Mesothelial cell of epicardium (in vitro differentiated cells): ENCODE measurements at places on chromosomes 13 and 19.

DNA sequence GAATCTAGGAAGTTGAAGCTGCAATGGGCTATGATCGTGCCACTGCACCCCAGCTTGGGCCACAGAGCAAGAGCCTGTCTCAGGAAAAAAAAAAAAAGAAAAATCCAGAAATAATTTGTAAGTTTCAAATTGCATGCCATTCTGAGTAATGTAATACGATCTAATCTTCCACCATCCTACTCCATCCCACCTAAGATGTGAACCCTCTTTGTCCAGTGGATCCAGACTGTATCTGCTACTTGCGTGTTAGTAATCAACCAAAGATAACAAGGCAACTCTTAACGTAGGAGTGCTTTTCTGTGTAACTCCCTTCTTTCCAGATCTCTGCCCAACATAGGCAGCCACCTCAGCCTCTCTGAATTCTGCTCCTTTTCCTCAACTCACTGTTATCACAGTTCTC lies 24.3 kb downstream of the RFC3 start:
- no peak for DNase-seq

DNA sequence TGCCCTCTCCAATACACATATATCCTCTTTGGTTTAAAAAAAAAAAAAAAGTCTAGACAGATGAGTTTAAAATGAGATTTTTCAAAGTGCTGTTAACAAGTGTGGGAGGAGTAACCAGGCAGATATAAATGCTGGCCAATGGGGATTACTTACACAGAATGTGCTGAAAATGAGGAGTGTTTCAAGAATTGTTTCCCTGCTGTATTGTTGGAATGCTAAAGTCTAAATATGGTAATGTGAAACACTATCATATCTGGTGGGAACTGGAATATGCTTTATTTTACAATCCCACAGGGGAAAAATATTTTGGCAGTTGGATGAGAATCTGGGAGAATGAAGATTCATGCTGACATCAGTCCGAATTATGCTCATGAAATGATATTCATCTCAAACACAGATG lies 250.7 kb downstream of the DCT start:
- DNase-seq: no peak

GRCh38 chr13:43800828-43801227 lies 14.1 kb upstream of the ENOX1 start:
- no peak for DNase-seq

GRCh38 chr13:79258489-79258888 lies 147.6 kb downstream of the RBM26 start:
- no peak for DNase-seq

DNA sequence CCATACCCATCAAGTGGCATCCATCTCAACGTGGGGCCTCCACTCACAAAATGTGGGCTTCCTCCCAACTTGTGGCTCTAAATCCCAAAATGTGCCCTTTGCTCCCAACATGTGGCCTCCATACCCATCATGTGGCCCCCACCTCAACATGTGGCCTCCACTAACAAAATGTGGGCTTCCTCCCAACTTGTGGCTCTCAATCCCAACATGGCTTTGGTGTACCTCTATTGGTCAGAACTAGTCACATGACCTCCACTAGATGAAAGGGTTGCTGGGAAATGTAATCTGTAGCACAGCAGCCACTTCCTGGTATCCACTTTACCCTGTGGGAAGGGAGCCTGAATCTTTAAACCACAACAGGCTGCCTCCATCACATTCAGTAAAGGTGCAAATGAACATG lies 10.1 kb upstream of the ACER1 start:
- no peak for DNase-seq

- no peak for DNase-seq
Measured at GRCh38 chr13:30806784-30807183, 71.4 kb downstream of the ALOX5AP start.

DNA sequence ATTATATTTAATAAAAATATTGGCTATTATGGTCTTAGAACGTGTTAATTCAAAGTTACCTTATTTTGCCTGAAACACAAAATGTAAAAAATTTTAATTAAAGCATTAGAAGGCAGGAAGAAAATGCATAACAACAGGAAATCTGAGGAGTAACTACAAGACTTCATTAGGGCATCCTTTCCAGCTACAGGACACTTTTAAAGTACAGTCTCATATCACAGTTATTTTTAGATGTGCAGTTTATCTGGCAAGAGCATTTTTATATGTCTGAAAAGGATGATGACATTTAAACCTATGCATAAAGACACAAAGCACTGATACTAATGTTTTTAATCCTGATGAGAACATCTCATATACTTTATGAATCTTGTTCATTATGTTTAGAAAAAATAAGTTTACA lies 247.5 kb downstream of the VWA8 start:
- DNase-seq: no peak

DNA sequence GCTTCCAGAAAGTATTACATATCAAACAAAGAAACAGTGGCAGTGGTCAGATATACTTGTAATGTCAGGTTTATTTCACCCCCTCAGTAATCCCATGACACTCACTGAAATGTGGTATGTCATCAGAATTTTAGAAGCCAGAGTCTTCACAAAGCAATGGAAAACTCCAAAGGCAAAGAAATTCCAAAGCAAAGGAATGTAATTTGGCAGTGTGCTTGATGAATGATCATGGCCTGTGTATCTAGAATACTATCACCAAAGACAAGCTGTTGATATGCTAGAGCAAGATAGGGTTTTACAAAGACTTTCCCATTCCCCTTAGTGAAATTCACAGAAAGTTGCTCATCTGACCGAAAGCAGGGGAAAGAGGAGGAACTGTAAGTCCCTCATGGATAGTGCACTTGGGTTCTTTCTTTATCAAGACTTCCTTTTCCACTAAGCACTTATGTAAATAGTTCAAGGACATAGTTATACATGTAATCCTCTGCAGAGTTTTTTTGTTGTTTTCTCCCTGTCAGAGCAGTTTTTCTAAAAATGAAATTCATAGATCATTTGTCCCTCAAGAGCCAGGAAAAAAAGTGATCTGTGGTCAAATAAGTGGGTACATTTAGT lies 243.4 kb downstream of the NHLRC3 start:
- DNase-seq: no peak

DNA sequence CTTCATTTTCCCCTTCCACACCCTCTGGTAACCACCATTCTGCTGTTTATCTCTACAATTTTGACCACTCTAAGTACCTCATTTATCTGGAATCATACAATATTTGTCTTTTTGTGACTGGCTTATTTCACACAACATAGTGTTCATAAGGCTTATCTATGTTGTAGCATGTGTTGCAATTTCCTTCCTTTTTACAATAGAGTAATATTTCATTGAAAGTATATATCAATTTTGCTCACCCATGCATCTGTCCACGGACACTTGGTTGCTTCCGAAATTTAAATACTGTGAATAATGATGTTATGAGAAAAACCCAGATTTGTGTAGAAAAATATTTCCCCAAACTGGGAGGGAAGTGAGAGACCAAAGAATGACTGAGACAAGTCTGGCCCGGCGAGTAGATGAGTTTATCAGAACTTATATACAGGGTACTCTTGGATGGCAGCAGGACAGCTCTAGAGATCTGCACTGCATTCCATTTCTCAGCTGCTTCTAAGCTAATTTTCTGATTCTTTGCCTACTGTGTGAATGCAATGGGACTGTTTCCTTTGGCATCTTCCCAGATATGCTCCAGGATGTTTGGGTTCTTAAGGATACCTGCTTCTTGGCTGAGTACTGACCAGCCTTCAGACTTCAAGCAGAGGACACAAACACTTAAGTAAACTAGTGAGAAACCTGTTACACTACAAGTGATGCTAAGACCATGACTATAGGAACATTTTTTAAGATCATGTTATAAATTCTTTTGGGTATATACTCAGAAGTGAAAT lies 834.0 kb upstream of the PCDH9 start:
- no peak for DNase-seq

DNA sequence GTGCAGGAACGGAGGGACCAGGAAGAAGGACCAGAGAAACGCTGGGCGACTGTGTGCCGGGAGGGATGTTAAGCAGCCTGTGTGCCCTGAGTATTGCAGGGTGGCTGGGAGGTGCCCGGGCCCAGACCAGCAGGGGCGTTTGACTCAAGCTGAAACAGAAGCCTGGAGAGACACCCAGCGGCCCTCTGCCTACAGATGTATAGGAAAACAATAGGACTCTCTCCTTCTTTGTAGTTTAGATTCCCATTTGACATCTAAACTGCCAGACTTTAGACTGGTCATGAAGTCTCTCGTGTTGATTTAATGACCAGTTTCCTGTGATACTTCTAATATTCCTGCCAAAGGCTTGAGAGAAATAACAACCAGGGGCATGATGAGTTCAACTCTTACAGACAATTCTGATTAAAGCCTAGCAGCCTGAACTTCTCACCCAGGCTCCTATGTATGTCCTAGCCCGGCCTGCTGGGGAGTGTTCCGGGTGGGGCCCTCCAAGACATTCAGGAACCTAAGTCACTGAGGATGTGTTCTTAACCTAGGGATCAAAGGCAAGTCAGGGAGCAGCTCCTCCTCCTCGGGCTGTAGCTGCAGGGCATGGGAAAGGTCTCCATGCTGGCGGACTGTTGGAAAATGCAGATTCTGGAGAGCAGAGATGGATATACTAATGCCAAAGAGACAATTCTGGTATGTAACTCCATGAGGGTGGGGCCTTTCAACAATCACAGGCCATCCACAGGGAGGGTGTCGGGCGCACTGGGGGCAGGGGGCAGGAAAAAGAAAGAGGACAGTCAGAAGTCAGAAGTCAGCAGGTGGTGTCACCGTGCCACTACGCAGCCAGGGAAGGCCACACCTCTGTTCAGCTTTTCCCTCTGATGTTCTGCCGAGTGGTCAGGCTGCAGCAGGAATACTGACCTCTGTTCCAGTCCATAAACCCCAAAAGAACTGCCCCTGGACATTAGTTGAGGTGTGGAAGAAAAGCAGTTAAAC lies 131.8 kb downstream of the STARD13 start:
- DNase-seq: no peak

DNA sequence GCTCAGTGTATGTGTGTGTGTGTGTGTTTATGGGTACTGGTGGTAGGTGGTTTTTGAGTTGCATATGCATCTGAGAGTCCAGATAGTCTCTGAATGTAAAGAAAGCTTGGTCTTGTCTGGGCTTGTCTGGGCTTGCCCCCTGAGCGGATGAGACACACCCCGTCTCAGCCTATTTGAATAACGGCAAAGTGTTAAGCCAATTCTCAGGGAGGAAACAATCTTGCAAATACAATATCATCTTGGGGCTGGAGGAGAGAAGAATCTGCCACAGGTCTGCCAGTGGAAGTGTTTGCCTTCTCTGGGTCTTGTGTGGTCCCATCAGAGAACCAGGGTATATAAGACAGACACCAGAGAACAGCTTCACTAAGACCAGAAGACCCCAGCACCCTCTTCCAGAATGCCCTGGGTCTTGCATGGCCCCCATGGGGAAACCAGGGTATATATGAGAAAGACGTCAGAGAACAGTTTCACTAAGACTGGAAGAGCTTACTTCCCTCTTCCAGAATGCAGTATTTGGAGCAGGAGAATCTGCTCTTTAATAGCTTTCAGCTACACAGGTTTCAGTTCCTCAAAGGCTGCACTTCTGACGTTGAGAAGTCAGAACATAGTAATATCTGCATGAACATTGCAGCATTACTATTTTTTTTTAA lies 13.3 kb downstream of the CD70 start:
- DNase-seq: no peak

GRCh38 chr19:1275976-1276627 lies 772 bp downstream of the FAM174C start:
- DNase-seq: no peak

GRCh38 chr19:29269641-29270040 lies 56.7 kb upstream of the UQCRFS1 start:
- no peak for DNase-seq

DNA sequence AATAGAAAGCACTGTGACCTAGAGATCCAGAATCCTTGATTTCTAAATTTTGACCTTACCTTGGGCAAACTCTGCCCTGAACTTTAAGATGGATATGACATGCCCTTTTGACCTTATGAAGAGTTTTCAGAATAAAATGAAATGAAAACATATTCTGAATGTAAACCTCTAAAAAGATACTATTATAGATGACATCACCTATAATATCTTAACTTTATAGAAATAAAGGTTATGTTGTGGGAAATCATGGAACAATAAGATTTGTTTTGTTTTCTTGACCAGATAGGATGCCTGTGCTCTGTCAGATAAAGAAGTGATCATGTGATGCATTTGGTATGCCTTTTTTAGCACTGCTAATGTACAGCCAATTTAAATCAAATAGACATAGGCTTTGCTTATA lies 13.1 kb upstream of the LPAR6 start:
- no peak for DNase-seq

DNA sequence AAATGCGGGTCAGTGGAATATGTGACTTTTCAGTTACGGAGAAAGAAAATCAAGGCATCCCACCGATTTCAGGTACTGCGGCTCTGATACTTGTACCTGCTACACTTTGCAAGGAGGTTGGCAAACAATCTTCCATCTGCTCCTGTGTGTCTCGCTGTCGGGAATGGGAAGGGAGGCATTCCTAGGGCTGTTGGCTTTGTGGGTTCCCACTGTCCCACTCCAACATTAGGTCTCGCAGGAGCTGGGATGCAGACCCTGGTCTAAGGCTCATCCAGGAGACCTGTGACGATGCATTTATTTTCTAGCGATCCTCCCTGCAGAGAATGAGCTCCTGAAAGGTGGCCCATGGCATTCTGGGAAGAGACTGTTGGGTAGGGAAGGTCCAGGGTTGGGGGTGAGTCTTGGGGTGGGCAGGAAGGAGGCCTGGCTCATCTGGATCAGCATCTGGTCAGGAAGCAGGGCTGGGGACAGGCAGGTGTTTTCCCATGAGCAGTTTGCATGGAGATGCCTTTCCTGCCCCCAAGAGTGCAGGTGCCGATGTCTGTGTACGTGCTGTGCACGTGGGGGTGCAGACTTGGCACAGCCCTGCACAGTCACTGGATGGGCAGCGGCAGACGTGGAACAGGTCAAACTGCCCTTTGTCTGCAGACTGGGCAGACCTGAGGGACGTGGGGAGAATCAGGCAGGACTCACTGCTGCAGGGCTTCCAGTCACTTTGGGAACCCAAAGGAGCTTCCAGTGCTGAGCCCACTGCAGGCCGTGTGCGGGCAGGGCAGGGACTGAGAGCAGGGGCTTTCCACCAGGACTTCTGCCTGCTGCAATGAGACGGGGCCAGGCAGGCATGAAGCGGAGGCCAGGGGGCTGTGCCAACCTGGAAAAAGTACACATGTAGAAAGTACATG lies 152.4 kb downstream of the TEX29 start:
- DNase-seq: peak; percentile 24

- DNase-seq: no peak
Measured at GRCh38 chr13:93811071-93811737, 584.6 kb downstream of the GPC6 start.

GRCh38 chr13:113663934-113664333 lies 3.1 kb upstream of the GRK1 start:
- no peak for DNase-seq

DNA sequence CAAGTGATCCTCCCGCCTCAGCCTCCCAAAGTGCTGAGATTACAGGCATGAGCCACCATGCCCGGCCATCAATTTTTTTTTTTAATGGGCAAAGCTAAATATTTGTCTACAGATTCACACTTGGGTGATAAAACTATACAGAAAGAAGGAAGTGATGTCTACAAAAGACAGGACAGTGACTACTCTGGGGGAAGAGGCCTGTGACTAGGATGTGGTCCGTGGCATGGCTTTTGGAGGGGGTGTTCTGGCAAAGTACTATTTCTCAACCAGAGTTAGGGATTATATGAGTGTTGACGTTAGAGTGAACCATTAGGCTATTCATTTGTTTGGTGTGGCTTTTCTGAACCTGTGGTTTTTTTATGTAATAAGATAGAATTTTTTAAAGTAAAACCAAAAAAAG lies 42.7 kb downstream of the INSR start:
- no peak for DNase-seq

- no peak for DNase-seq
Measured at GRCh38 chr13:33730147-33730546, 87.8 kb upstream of the RFC3 start.
